ENCODE measurements at places on chromosomes 6 and 20.
A peak's percentile ranks its signal among the peaks of the same experiment; 100 is the strongest.

DNA sequence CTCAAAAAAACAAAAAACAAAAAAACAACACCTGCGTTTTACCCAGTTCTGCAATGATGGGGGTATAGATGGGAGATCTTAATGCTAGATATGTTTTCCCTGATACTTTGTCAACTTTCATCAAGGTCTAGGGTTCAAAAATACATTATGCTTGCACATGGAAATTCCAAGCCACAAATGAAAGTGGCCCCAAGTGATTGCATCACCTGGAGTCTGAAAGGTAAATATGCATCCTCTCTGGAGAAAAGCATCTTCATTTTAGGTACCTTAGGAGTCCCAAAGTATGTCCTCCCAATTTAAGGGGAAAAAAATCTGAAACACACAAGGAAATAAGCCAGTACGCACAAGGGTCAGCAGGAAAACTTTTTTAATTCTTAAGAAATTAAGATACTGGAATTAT is 12.6 kb upstream of the ZC3H12D start:
- H3K36me3 ChIP-seq = no peaks in the 10 kb centered on the region
- H3K27me3 ChIP-seq = no peaks in the 10 kb centered on the region
- no peaks in the 10 kb centered on the region for H3K4me1 ChIP-seq
- H3K27ac ChIP-seq = no peak overlapping the region

- H3K36me3 ChIP-seq = no peaks in the 10 kb centered on the region
- no peaks in the 10 kb centered on the region for H3K27me3 ChIP-seq
- no peaks in the 10 kb centered on the region for H3K4me1 ChIP-seq
- no peak overlapping the region for H3K27ac ChIP-seq
- DNase-seq = no peak
- H3K4me3 ChIP-seq = no peak overlapping the region
Observed at GRCh38 chr6:145863988-145864616, 49.5 kb upstream of the FBXO30 start.

GRCh38 chr20:24950836-24951525 is 1.9 kb downstream of the CST7 start:
- H3K36me3 ChIP-seq = no peaks in the 10 kb centered on the region
- DNase-seq = no peak
- peak overlapping the region; percentile 19 for H3K27ac ChIP-seq
- peaks cover 3% of the 10 kb centered on the region for H3K27me3 ChIP-seq
- no peak overlapping the region for H3K4me3 ChIP-seq

- H3K4me1 ChIP-seq = no peaks in the 10 kb centered on the region
- DNase-seq = no peak
- peak overlapping the region; percentile 64 for H3K27ac ChIP-seq
- no peaks in the 10 kb centered on the region for H3K27me3 ChIP-seq
- no peaks in the 10 kb centered on the region for H3K36me3 ChIP-seq
Observed at GRCh38 chr6:142871910-142872331, 73.1 kb downstream of the HIVEP2 start.

DNA sequence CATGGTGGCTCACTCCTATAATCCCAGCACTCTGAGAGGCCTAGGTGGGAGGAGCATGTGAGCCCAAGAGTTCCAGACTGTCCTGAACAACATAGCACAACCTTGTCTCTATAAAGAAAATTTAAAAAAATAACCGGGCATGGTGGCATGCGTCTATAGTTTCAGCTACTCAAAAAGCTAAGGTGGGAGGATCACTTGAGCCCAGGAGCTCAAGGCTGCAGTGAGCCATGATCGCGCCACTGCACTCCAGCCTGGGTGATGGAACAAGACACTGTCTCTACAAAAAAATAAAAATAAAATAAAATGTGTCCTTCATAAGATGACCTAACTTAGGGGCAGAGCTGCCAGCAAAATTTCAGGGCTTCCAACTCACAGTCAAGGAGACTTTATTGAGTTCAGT is 12.6 kb downstream of the ID4 start:
- no peaks in the 10 kb centered on the region for H3K36me3 ChIP-seq
- H3K4me3 ChIP-seq = no peak overlapping the region
- H3K4me1 ChIP-seq = no peaks in the 10 kb centered on the region
- no peak overlapping the region for H3K27ac ChIP-seq
- DNase-seq = no peak

GRCh38 chr6:89986650-89987074 is 92.4 kb downstream of the GJA10 start:
- no peaks in the 10 kb centered on the region for H3K27me3 ChIP-seq
- H3K4me1 ChIP-seq = peaks cover 6% of the 10 kb centered on the region
- DNase-seq = no peak

DNA sequence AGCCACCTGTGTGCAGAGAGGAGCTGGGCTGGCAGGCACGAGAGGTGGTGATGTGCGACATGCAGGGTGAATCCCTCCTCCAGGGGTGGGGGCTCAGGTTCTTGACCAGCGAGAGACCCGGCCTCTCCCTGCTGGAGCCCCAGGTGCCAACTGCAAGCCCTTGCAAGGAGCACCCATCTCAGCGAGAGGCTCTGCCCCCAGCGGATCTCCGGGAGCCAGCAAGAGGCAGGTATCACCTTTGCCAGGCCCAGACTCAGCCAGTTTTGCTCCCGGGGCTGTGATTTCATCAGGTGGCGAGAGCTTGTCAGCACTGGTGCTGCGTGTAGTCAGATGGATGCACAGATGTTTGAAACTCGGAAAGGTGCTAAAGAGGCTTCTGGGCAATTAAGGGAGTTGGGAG is 87.7 kb downstream of the TFAP2C start:
- H3K36me3 ChIP-seq = no peaks in the 10 kb centered on the region
- H3K27ac ChIP-seq = peak overlapping the region; percentile 8
- no peaks in the 10 kb centered on the region for H3K4me1 ChIP-seq
- H3K4me3 ChIP-seq = no peak overlapping the region
- no peaks in the 10 kb centered on the region for H3K27me3 ChIP-seq
- DNase-seq = peak; percentile 86

DNA sequence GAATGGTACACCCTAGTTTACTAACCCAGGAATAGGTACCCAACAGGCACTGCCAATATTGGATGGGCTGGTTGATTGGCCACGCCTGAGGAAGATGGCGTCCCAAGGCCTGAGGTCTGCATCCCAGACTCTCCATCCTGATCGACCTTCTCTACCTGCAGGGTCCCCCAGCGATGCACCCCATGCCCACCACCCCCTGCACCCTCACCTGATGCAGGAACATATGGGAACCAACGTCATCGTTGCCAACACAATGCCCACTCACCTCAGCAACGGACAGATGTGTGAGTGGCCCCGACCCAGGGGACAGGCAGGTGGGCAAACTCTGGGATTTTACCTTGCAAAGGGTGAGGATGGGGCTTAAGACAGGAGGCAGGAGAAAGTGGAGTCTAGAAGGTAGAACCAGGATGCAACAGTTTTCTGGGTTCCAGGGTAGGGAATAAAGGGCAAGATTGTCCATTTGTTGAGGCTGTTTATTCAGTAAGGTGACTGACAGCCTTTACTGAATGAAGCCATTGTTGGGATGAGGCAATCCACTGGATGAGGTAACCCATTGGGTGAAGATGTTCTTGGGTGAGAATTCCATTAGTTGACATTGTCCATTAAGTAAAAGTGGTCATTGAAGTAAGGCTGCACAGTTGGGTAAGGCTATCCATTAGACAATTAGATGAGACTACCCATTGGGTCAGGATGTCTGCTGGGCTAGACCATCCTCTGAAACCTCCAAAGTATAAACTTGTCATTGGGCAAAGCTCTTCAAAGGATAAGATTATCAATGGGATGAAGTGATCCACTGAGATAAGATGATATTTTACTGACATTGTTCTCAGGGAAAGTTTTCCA is 47.3 kb upstream of the TTPAL start:
- H3K27me3 ChIP-seq = peaks cover 12% of the 10 kb centered on the region
- H3K27ac ChIP-seq = no peak overlapping the region

GRCh38 chr6:136958168-136958567 is 36.1 kb downstream of the SLC35D3 start:
- H3K36me3 ChIP-seq = no peaks in the 10 kb centered on the region
- no peaks in the 10 kb centered on the region for H3K27me3 ChIP-seq
- DNase-seq = no peak
- H3K4me3 ChIP-seq = no peak overlapping the region
- no peaks in the 10 kb centered on the region for H3K4me1 ChIP-seq
- no peak overlapping the region for H3K27ac ChIP-seq

- no peaks in the 10 kb centered on the region for H3K4me1 ChIP-seq
- no peak overlapping the region for H3K27ac ChIP-seq
- H3K4me3 ChIP-seq = no peak overlapping the region
- H3K36me3 ChIP-seq = no peaks in the 10 kb centered on the region
- DNase-seq = no peak
Observed at GRCh38 chr6:142376115-142376514, 74.3 kb downstream of the ADGRG6 start.

DNA sequence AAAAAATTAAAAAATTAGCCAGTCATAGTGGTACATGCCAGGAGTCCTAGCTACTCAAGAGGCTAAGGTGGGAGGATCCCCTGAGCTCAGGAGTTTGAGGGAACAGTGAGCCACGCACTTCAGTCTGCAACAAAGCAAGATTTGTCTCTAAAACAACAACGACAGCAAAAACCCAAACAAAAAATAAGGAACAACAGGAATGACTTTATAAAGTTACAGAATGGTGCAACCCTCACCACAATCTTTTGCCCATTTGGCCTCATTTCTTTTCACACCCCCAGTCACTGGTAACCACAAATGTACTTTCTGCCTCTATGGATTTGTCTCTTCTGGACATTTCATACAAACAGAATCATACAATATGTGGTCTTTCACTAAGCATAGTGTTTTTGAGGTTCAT is 16.7 kb upstream of the ZFAND3 start:
- H3K4me1 ChIP-seq = no peaks in the 10 kb centered on the region
- H3K27ac ChIP-seq = no peak overlapping the region
- no peaks in the 10 kb centered on the region for H3K36me3 ChIP-seq
- no peak for DNase-seq
- H3K4me3 ChIP-seq = no peak overlapping the region
- H3K27me3 ChIP-seq = no peaks in the 10 kb centered on the region

GRCh38 chr20:25525867-25526266 is 59.5 kb downstream of the NINL start:
- no peaks in the 10 kb centered on the region for H3K4me1 ChIP-seq
- H3K27me3 ChIP-seq = no peaks in the 10 kb centered on the region
- no peak for DNase-seq
- H3K27ac ChIP-seq = no peak overlapping the region

GRCh38 chr6:116471531-116471930 is 10.4 kb downstream of the CALHM6 start:
- no peak overlapping the region for H3K4me3 ChIP-seq
- no peaks in the 10 kb centered on the region for H3K36me3 ChIP-seq
- H3K4me1 ChIP-seq = no peaks in the 10 kb centered on the region
- H3K27ac ChIP-seq = no peak overlapping the region

Data from breast epithelium (tissue), 4 donors.